ENCODE measurements at places on chromosomes 3 and 15.

DNA sequence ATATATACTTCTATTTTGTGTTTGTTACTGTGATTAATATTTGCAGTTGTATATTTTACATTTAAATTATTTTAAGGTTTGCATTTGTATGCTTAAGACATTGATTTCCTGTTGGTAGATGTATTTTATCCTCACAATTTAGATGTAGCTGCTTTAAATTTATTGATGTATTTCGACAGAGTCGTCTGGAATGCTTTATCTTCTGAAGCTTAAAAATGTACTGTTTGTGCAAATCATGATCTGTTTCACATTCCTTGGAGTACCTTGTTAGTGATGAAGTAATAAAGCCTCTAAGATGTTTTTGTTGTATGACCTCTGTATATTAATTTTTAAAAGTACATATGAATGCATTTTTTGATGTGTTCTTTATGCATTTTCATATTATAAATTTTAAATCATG is 1.9 kb downstream of the CHD2 start:
- DNase-seq = peak; percentile 35

DNA sequence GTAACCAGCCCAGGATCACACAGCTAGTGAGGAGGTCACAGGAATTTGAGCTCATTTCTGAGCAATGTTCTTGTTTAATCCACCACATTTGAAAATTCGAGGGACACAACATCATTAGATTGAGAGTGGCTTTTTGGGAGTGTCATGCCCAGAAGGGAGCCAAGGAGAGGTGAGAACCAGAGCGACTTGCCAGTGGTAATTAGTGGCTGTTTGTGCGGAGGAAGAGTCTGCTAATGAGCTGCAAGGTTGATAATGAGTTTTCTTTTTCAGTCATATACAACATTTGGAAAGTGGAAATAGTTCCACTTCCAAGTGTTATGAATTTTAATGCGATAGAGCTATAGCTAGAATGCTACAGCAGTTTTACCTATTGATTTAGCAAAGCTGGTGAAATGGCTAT is 19.7 kb downstream of the GABRA5 start:
- no peak for DNase-seq

DNA sequence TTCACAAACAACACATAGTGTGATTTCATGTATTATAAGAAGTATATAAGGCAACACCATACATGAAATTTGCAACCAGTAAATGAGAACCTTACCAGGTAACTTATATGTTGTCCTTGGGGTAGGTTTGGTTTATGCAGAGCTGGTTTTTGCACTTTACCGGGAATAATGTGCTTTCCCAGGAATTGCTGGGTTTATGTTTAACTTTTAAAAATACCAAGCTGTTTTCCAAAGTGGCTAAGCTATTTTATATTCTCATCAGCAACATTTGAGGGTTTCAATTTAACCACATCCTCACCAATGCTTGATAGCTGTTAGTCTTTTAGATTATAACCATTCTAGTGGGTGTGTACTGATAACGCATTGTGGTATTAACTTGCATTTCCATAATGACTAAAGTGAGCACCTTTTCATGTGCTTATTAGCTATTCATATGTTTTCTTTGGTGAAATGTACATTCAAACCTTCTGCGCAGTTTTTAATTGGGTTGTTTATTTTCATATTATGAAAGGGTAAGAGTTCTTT is 71.6 kb downstream of the KY start:
- no peak for DNase-seq

DNA sequence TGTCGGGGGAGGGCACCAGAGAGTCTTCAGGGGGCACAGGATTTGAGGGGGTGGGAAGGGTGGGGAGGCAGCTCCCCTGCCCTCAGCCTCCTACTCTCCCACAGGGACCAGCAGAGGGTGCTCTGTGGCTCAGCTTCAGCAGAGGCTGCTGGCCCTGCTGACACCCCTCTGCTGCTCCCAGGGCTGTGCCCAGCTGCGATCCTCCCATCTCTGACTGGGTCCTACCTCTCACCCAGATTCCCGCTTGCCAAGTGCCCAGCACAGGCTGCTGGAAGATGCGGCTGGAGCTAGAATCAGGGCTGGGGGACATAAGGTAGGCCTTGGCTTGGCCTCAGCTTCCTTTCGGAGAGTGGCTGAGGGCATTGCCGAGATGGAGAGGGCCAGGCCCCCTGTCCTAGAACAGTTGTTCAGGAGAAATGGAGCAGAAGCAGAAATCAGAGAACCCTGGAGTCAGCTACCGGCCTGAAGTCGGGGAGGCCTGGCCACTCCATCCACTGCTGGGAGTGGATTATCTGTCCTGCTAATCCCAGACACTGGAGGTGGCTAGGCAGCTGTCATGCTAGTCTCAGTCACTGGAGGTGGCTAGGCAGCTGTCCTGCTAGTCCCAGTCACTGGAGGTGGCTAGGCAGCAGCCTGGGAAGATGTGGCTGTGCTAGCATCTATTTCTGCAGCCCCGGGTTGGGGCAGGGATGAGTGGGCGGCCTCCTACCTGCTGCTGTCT is 3.9 kb downstream of the GRM2 start:
- peak; percentile 13 for DNase-seq

GRCh38 chr3:135869439-135870105 is 96.0 kb upstream of the PPP2R3A start:
- DNase-seq = no peak

DNA sequence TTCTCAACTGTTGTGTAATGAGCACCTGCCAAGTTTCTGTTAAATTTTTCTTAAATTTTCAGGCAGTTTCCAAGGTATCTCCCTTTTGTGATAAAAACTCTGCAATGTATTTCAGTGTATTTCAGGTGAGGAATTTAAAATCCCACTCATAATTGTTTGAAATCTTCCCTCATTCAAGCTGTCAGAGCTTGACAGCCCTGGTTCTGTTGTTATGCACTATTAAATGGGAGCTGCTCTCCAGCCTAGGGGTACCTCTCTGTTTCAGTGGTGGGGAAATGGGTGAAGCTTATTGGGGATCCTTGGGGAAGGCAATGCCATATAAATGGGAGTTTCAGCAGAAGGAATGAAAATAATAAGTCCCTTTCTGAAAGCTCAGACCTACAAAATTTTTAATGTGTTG is 178.0 kb upstream of the TMCO5A start:
- no peak for DNase-seq

- peak; percentile 69 for DNase-seq
Measured at GRCh38 chr3:187744169-187745151, 808 bp downstream of the BCL6 start.

- no peak for DNase-seq
Measured at GRCh38 chr3:59832241-59832640, 782.4 kb upstream of the CFAP20DC start.

GRCh38 chr3:50255251-50255615 is 13.7 kb upstream of the SEMA3B start:
- no peak for DNase-seq

DNA sequence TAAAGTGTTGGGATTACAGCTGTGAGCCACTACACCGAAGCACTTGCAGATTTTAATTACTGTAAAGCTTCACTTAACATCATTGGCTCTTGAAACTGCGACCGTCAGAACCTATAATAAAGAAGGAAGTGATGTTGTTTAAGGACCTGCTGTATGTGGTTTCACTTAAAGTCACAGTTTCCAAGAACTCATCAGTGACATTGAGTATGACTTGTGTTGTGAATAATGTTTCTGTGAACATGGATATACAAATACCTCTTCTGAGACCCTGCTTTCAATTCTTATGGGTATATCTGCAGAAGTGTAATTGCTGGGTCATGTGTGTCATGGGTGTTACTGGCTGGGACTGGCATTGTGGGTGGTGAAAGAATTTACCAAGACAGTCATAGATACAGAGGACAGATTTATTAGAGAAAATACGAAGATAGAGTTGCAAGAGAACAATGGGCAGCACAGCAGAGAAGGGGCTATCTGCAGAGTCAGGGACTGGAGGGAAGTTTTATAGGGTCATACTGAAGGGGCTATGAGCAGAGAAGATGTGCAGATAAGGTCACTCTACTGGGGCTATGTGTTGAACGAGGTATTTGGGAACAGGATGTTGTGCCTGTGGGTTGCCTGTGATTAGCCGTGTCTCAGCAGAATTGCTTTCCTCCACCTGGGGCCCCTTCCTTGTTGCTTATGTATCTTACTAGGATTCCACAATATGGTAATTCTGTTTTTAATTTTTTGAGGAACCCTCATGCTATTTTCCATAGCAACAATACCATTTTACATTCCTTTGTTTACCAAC is 4.5 kb downstream of the NDUFB5 start:
- no peak for DNase-seq

- no peak for DNase-seq
Measured at GRCh38 chr3:149058602-149059001, 27.7 kb downstream of the HLTF start.

- DNase-seq = peak; percentile 23
Measured at GRCh38 chr3:131735544-131735943, 232.8 kb upstream of the MRPL3 start.

GRCh38 chr3:16316396-16316795 is 51.4 kb downstream of the OXNAD1 start:
- no peak for DNase-seq

GRCh38 chr15:40942337-40942854 is 10.9 kb upstream of the CHAC1 start:
- peak; percentile 39 for DNase-seq

GRCh38 chr3:12231431-12231830 is 57.4 kb upstream of the PPARG start:
- no peak for DNase-seq

DNA sequence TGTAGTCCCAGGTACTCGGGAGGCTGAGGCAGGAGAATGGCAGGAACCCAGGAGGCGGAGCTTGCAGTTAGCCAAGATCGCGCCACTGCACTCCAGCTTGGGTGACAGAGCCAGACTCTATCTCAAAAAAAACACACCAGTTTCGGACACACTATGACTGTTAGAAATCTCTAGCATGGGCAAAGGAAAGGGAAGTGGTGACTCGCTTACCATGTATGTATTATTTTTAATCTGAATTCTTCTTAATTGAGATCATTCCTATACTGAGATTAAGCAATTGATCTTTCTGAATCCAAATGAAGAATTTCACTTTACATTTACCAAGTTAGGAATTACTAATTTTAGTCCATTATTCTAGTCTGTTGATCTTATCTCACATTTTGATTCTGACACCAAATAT is 459.2 kb upstream of the ALCAM start:
- peak; percentile 85 for DNase-seq

DNA sequence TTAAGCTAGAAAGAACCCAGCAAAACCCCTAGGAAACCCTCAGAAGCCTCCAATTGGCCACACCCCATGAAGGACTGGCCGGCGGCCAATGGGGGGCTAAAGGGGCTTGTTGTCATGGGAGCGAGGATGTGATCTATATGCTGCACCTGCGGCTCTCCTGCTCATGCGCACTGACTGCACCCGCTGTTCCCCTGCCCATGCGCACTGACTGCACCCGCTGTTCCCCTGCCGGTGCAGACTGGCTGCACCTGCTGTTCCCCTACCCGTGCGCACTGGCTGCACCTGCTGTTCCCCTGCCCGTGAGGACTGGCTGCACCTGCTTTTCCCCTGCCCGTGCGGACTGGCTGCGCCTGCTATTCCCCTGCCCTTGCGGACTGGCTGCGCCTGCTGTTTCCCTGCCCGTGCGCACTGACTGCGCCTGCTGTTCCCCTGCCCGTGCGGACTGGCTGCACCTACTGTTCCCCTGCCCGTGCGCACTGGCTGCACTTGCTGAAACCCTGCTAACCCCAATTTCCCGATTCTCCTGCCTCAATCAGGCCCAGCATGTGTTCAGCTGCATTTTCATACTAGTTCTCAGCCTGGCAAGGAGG is 16.8 kb upstream of the MCCC1 start:
- no peak for DNase-seq

GRCh38 chr3:33889394-33890039 is 91.1 kb downstream of the PDCD6IP start:
- DNase-seq = no peak

DNA sequence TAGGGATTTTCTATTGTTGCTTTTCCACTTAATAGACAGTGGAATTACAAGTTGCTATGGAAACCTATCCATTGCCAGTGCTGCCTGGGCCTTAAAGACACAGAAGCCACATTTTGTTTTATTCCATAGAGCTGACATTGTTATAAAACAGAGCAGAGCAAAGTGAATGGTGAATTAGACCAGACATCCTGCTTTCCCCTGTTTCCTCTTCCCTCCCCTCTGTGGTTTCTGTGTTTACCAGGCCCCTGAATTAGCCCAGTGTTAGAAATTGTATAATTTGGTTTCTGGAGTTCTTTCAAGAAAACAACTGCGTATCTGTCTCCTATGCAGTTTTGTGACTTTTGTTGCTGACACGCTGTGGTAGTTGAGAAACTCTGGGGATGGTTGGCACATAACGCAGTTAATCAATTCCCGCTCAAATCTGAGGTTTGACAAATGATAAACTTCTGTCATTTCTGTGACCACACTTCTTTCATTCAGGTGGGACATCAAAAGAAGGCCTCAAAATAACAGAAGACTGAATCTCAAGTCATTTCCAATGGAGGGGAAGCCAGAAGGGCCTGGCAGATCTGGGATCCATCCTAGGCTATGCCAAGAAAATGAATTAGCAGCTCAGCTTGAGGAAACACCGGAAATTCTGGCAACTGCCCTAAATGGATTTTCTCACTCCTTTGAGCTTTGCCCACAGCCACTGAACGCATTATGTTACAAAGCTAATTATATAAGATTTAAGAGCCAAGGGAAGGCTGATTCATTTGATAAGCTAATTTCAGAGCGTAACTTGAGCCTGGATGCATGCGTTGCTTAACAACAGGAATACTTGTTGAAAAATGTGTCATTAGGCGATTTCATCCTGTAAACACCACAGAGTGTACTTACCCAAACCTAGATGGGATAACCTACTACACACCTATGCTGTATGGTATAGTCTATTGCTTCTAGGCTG is 46.9 kb downstream of the NR1D2 start:
- peak; percentile 74 for DNase-seq

DNA sequence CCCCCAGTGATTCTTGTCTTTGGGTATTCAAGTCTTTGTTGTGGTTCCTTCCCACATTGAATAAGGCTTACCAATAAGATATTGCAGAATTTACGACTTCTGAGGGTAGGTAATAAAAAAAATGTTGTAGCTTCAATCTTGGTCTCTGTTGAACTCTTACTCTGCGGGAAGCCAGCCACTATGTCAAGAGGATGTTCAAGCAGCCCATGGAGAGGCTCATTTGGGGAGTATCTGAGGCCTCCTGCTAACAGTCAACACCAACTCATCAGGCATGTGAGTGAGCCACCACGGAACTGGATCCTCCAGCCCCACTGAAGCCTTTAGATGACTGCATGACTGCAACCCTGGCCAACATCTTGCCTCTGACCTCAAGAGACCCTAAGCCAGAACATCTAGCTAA is 3.2 kb upstream of the TBC1D23 start:
- peak; percentile 88 for DNase-seq

GRCh38 chr15:90813796-90814190 is 54.6 kb upstream of the FURIN start:
- no peak for DNase-seq

- no peak for DNase-seq
Measured at GRCh38 chr3:71348001-71348632, 235.4 kb downstream of the FOXP1 start.

Measured in GM23248 (cell line).